Iris pigment epithelial cell (primary cell): ENCODE measurements at places on chromosomes 4 and X.

GRCh38 chr4:8324640-8325239, 55.2 kb downstream of the HTRA3 start:
- no peak for DNase-seq

GRCh38 chrX:4129626-4130025, 416.2 kb upstream of the PRKX start:
- DNase-seq, result no peak

- no peak for DNase-seq
These were observed 47.0 kb upstream of the ADRA2C start for GRCh38 chr4:3719191-3719590.

DNA sequence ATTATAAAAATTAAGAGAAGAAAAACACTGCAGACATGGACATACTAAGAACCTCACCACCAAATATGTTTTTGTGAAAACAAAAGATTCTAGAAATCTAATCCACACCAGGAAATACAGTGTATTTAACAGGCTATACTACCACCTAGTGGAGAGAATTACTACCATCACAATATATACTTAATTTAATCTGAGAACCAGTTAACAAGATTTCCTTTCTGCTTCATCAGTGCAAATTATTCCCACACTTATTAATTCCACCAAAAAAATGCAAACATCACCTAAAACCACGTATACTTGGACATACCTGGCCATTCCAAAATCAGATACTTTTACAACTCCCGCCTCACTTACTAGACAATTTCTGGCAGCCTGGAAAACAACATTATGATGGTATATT, 7.0 kb upstream of the TXK start:
- DNase-seq, result peak; percentile 50

DNA sequence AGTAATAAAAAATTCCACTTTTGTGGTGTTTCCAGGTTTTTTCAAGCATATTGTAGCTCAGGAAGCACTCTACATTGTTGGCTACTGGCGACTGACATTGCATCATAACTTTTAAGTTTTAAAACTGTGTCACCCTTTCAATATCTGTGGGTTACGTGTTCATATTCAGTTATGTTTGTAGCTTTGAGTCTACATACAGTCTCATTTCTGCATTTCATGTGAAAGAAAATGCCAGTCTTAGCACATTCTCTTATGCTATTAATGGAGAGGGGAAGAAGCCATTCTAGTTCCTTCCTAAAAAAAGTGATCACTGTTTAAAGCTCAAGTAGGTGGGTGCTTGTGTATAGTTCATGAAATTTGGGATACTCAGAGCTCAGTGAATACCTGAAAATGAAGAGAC, 38.1 kb downstream of the DIAPH2 start:
- DNase-seq, result no peak

DNA sequence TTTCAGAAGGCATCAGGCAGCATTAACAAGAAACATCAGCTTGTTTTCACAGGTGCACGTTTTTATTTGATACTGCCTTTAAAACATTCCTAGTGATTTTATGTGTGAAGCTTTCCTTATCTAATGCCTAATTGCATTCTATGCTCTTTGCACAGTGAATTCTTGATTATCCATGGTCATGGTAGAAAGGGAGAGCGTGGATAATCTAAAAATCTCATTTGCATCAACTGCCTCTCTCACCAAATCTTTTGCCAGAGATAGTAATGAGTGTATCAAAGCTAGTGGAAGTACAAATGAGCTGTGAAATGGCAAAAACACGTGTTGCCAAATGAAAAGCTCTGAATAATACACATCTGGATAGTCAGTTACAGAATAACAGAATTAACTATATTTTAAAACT, 170.5 kb downstream of the NAA11 start:
- DNase-seq, result no peak

DNA sequence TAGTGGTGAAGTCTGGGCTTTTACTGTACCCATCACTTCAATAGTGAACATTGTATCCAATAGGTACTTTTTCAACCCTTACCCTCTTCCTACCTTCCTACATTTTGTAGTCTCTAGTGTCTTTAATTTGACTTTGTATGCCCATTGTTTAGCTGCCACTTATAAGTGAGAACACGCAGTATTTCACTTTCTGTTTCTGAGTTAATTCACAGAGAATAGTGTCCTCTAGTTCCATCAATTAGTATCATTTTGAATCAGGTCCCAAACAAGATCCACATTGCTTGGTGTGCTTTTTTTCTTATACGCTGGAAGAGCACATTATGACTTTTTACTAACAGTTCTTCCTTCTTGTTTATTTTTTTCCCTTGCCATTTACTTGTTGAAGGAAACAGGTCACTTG, 176.0 kb upstream of the WDFY3 start:
- no peak for DNase-seq
